Epithelial cell of proximal tubule (primary cell): ENCODE measurements at places on chromosomes 7 and 10. TPM values are rescaled to one million over a fixed set of nuclear protein-coding genes. Genes with fewer than 3 reads are reported as not detected.

DNA sequence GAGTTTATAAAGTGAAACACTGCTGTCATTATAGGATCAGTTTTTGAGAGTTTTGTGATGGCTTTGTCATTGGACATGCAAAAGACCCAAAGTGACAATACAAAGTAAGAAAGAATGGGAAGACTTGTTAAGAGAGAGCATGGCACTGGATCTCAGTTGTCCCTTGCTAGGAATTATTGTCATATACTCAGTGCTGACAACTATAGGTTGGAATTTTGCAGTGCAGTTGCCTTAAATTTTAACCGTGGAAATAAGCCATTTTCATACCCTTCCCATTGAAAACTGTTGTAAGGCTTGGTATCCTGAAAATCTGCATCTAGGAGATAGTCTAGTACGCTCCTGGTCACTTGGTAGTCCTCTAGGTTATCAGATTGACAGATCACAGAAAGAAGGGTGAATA is 1156.7 kb downstream of the GATA3 start:
- DNase-seq = no peak

DNA sequence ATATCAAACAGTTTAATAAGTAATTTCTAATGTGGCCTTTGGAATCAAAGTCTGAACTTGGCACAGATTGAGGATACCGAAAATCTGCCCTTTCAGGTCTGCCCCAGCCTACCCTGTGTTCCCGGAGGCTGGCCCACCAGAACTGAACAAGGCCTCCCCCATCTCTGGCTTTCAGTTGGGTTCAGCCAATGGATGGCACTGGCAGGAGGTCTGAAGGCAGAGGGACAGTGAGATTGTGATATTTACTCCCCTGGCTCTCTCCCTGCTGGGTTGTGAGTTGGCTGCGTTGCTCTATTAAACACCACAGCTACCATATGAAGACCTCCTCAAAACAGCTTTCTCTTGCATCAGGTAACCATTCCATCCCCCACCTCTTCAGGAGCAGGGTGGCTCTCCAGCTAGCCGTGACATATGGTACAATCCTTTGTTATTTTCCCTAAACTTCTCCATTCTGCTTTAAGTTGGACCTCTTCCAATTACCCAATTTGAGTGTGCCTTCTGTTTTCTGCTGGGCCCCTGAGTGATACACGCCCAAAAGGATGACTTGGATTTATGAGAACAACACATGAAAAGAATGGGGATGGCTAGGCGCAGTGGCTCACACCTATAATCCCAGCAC is 28.1 kb downstream of the DNMBP start:
- DNase-seq = no peak

GRCh38 chr10:1651270-1651966 is 85.9 kb downstream of the ADARB2 start:
- DNase-seq = no peak

DNA sequence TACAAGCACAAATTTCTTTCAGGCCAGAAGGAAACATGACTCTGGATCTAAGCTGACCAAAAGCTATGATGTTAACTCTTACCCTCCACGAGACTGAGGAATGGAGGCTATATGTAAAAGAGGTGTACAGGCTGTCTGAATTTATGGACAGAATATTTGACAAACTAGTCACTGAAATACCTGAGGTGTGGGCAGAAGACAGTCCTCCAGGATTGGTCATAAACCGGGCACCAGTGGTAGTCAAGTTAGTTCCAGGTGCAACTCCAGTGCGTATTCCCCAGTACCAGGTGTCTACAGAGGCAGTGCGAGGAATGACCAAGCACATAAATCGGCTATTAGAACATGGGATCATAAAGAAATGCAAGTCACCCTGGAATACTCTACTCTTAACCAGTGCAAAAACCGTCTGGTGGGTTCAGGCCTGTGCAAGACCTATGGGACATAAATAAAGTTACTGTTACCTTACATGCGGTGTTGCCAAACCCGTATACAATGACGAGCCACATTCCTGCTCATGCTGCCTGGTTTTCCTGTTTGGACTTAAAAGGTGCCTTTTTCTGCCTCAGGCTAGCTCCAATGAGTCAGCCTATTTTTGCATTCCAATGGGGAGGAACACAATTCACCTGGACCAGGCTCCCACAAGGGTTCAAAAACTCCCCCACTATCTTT is 6.7 kb upstream of the CYREN start:
- no peak for DNase-seq

PNLIP gene
- not detected in 2 replicates for total RNA-seq

GRCh38 chr10:14669576-14669975 is 105.1 kb downstream of the FAM107B start:
- DNase-seq = no peak

ASB13 gene
- 12.3 and 12.8 TPM in 2 replicates for total RNA-seq

ITIH2 gene
- total RNA-seq = not detected in 2 replicates

- DNase-seq = no peak
Measured at GRCh38 chr7:151195616-151196450, 8.8 kb upstream of the ASB10 start.

DNA sequence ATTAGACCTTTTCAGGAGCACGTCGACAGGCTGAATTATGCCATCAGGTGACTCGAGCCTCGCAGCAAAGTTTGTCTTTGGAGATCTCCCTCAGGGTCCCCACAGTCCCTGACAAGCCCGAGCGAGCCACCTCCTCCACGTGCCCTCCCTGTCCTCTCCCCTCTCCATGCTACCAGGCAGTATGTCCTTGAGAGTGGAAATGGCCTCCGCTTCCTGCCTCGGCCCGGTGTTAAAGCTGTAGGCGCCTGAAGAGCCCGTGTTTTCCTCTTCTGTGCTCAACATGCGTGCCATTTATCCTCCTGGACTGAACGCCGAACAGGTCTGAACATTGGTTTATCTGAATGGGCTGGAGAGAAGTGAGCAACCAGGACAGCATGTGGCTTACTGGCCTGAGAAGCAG is 82.6 kb downstream of the GPR26 start:
- no peak for DNase-seq

SLC16A12 gene
- 1.2 and 3.7 TPM in 2 replicates for total RNA-seq

MACROH2A2 gene
- total RNA-seq = 53.2 and 62.8 TPM in 2 replicates

- DNase-seq = no peak
Measured at GRCh38 chr7:116924741-116925140, 28.6 kb upstream of the ST7 start.

DNA sequence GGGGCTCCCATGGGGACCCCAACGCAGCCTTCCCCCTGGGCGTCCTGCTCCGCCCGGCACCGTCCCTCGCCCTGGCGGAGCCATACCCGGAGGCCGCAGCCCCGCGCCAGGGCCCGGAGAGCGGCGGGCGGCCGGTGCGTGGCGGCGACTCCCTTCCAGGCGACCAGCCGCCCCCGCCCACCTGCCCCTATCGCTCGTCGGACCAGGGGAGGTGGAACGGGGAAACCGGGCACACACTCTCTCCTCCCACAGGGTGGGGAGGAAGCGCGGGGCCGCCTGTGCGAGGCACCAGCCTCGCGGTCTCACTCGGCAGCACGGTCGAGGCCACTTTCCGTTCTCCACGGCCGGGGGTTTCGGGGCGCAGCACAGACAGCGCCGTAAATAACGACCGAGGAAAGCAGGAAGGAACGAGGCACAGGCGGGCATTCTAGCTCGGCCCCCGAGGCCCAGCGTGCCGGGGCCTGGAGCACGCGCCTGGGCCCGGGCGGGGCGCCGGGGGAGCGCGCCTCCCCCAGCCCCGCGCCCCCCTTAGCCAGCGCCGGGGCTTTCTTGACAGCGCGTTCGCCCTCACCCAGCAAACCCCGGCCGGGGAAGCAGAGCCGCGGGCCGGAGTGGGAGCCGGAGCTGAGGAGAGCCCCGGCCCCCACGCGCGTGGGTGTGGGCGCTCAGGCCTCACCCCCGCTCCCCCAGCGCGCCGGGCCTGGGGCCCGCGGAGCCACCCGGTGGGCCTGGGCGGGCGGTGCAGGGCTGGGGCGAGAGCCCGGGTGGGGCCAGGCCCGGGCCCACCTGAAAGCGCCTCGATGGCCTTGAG is 936 bp downstream of the IGF2BP3 start:
- no peak for DNase-seq

GRCh38 chr7:157617401-157617800 is 280.6 kb downstream of the DNAJB6 start:
- no peak for DNase-seq

SYT15 gene
- 0.14 TPM in 1 of 2 replicates, not detected in the other for total RNA-seq

GRCh38 chr7:101466871-101467270 is 104.2 kb downstream of the COL26A1 start:
- no peak for DNase-seq

OR2A5 gene
- total RNA-seq = not detected in 2 replicates

- DNase-seq = no peak
Measured at GRCh38 chr7:2909471-2910039, 65.4 kb upstream of the GNA12 start.

DNA sequence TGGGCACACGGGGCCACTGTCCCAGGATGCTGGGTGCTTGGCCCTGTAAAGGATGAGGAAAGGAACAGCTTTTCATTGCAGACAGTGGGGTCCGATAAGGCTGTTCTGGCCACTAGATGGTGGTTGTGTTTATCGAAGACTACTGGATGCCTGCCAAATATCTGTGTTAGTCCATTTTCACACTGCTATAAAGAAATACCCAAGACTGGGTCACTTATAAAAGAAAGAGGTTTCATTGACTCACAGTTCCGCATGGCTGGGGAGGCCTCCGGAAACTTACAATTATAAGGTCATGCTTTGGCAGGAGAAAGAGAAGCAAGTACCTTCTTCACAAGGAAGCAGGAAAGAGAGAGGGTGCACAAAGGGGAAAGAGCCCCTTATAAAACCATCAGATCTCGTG is 32.2 kb upstream of the GARS1 start:
- DNase-seq = no peak

LRRC61 gene
- 45.4 and 60.3 TPM in 2 replicates for total RNA-seq

- no peak for DNase-seq
Measured at GRCh38 chr7:47516386-47516785, 65.5 kb downstream of the TNS3 start.

GNAI1 gene
- 30.0 and 33.6 TPM in 2 replicates for total RNA-seq

DNA sequence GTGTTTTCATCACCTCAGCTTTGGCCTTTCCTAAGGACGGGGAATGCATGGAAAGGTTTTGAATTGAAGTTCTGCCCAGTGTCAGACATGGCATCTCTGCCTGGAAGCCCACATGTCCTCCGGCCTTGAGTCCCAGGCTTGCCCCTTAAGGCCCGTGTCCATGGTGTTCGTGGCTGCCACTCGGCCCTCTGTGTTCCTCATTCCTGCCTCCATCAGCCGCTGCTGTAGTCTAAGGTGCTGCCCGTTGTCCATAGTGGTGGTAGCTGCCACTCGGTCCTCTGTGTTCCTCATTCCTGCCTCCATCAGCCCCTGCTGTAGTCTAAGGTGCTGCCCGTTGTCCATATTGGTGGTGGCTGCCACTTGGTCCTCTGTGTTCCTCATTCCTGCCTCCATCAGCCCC is 180.7 kb upstream of the SHH start:
- DNase-seq = no peak

DNA sequence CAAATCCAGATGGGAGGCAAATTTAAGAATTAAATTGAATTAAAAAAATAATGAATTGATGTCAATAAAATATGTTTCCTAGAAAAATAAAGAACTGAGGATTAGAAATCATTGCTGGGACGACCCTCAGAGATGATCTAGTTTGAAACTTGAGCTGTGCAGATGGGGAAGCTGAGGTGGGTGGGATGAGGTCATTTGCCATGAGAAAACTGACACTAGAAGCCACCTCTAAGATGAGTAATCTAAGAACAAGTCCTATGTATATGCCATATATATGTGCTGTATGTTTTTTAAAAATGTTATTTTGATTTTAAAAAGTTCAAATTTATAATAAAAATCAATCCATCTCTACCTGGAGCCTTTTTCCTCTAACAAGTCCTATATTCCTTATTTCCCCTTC is 135.7 kb downstream of the RSU1 start:
- no peak for DNase-seq

DNA sequence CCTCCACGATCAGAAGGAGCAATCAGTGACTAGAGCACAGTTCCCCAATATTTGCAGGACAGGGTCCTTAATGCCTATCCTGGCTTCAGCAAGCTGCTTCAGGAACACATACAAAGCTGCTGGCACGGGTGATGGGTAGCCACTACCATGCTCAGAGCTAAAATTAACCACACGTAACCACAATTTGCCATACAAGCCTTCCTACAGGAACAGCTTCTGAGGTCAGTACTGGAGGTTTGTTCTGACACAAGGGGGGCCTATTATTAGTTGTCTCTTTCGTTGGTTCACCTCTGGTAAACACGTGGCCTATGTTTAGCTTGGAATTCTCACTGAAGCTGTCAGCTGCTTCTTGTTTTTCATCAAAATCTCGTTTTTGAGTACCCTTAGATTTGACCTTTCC is 41.1 kb downstream of the ZNF248 start:
- DNase-seq = no peak

TLX1 gene
- total RNA-seq = not detected in 2 replicates

DNA sequence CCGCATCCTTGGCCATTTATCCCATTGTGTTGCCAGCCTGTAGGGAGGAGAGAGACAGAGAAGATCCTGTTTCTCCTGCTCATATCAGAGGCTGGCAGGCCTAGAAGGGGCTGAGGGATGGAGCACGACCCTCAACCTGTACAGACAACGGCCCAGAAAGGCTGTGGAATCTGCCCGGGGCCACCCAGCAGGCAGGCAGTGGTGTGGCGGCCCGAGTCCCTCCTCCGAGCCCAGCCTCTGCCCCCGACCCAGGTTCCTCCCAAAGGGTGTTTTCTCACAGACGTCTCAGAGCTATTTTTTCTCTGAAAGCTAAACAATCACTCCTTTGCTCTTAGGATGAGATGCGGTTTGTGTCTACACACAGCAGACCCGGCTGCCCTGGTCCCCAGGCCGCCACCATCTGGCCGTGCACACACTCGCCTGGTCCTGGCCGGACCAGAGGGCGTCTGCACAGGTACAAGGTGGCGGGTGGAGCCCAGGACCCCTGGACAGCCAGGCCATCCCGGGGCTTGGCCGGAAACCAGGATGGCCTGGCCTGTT is 69.3 kb downstream of the FOXL3 start:
- DNase-seq = no peak

- no peak for DNase-seq
Measured at GRCh38 chr7:73645643-73646174, 21.4 kb upstream of the MLXIPL start.

- peak; percentile 61 for DNase-seq
Measured at GRCh38 chr10:11684717-11685645, 57.2 kb upstream of the ECHDC3 start.

TBX20 gene
- 0.69 and 1.8 TPM in 2 replicates for total RNA-seq

- no peak for DNase-seq
Measured at GRCh38 chr10:70830164-70830563, 14.4 kb downstream of the SGPL1 start.

MMP21 gene
- 0.06 TPM in 1 of 2 replicates, not detected in the other for total RNA-seq

DNA sequence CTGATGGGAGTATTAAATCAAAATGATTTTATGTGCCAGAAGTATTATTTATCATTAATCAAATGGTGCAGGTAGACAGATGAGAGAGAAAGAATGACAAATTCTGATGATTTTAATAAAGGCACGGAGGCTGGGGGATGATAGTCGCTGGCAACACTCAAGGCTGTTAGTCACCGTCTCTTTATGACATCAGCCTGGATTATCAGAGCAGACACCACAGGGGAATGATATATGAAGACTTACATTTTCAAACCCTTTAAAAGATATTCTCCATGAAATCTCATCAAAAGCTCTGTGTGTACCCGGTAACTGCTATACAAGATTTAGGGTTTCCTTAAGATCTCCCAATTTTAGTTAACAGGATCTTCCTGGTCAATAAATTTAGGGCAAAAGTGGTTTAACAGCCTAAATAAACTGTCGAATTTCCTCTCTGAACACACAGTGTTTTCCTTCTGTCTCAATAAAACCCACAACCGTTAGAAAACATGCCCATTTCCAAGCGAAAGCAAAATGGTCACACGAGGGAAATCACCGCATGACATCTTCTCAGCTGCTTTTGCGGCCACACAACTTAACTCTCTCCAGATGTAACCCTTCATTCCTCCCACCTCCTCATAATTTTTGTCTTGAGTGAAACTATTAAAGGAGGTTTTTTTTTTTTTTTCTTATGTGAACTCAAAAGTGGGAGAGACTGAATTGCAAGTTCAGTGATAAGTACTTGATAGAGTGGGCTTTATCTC is 133.2 kb upstream of the FAM171A1 start:
- no peak for DNase-seq

GIMAP5 gene
- not detected in 2 replicates for total RNA-seq
